ENCODE measurements at places on chromosomes 7 and 10. TPM values are rescaled to one million over a fixed set of nuclear protein-coding genes. Genes with fewer than 3 reads are reported as not detected.

ARHGAP21 gene
- polyA plus RNA-seq: 35.1 TPM

IKZF1 gene
- 1.3 TPM for polyA plus RNA-seq

PKD1L1 gene
- polyA plus RNA-seq: 0.68 TPM

TCERG1L gene
- polyA plus RNA-seq: 0.16 TPM

ZPBP gene
- polyA plus RNA-seq: not detected

CHRM2 gene
- 0.05 TPM for polyA plus RNA-seq

DEPP1 gene
- 1,305 TPM for polyA plus RNA-seq

ACHE gene
- 0.73 TPM for polyA plus RNA-seq

All from adipose tissue (tissue), 3 donors.